ENCODE measurements at places on chromosomes 6 and 20.

- DNase-seq = no peak
Observed at GRCh38 chr6:79137671-79138070, 59.6 kb upstream of the PHIP start.

DNA sequence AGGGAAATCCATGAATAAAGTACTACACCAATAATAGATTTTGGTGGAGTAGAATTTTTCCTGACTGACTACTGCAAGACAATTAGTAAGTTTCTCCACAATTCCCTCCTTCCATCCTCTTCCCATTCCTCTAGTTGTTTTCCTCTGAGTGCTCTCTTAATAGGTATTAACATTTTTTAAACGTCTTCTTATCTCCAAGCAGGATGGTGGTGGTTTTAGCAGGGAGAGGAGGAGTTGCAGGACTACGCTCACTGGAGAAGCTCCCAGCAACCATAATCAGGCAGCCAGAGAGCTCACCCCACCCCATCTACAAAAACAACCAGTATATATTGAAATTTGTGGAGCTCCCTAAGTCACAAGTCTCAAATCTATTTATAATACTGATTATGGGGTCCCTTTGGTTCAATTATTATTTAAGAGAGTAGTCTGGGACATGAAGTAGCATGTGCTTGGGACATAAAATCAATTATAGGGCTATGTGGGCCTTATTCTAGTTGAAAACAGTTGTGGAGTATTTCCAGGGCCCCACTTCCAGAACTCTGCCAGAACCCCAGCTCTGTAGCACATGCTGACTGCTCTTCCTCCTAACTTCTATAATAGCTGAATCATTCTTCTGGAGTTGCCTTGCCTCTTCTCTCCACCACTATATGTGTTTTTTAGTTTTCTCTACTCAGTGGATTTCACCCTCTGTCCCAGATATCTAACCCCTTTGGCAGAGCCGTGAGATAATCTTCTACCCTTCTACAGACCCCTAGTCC, 49.8 kb downstream of the MYB start:
- DNase-seq = no peak

DNA sequence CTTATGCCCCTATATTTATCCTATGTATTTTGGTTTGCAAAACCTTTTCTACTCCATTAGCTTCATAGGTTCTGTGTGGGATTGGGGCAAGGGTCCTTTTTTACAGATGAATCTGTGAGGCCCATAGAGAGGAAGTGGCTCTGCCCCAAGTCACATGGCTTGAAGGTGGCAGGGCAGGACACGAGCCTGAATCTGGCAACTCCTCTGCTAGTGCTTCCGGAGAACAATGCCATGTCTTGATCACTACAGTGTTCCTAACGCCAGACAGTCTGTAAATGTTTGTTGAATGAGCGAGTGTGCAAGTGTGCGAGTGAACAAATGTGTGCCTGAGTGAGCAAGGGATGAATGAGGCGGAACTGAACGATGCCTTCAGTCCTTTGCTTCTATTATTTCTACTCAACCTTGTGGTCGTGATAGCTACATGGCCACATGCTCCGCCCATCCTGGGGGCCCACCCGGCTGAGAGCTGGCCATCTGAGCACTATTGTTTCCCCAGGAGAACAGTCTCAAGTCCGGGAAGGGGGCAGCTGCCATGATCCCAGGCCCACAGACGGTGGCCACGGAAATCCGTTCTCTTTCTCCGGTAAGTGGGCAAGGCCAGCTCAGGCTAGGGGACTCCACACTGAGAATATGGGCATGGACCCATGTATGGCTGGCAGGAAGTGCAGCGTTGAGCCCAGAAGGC, 17.8 kb upstream of the AAR2 start:
- DNase-seq = no peak

- DNase-seq = no peak
Observed at GRCh38 chr6:39880594-39880993, 53.7 kb downstream of the MOCS1 start.

GRCh38 chr6:159378411-159379328, 209.5 kb downstream of the FNDC1 start:
- DNase-seq = no peak

Measured in DMS153 (cell line).